ENCODE measurements at places on chromosomes 2 and 18.
A peak's percentile ranks its signal among the peaks of the same experiment; 100 is the strongest.

DNA sequence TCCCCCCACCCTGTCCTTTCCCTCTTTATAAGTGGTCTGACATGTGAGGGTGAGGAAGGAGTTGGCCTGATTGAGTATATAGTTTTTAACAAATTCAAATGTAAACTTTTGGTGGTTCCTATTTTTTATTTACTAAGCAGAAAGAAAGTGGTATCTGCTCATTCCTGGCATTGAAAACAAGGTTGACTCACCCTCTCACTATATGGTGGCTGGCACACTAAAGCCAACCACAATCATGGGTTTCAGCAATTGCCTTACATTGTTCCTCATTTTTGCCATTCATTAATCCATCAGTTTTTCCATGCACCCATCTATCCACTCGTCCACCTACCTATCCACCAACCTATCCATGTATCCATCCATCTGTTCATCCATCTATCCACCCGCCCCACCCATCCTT lies 75.4 kb upstream of the IGFBP5 start:
- DNase-seq = no peak

DNA sequence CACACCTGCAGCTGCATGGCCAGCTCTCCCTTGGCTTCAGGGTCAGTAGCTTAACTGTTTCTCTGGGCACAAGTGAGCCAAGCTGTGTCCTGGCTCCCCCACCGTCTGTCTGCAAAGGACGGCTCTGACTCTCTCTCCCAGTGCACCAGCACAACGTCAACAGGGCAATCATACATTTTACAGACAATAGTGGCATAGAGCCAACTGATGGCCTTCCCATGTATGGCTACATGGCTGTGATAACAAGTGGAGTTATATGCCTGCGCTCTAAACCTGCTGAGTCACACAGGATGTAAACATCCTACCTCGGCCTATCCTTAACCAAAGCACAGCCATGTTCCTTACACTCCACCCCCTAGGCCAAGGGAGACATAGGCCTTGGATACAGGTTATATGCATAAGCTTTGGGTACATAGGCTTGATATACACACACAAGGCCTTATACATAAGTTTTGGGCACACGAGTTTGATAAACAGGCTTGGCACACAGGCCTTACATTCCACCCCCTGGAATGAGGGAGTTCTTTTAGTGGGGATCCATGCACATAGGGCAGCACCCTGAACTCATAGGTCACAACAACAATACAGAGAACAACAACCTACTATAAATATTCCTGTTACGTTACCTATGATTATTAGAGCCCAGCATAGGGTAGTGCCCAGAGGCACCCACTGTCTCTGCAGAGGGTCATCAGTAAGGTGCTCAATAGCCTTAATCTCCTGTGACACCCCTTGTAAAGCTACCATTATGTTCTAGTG lies 17.7 kb downstream of the PHOSPHO2 start:
- no peak for DNase-seq

GRCh38 chr18:27014841-27015240 lies 149.3 kb upstream of the AQP4 start:
- no peak for DNase-seq

GRCh38 chr18:79545736-79546171 lies 133.8 kb upstream of the CTDP1 start:
- no peak for DNase-seq

DNA sequence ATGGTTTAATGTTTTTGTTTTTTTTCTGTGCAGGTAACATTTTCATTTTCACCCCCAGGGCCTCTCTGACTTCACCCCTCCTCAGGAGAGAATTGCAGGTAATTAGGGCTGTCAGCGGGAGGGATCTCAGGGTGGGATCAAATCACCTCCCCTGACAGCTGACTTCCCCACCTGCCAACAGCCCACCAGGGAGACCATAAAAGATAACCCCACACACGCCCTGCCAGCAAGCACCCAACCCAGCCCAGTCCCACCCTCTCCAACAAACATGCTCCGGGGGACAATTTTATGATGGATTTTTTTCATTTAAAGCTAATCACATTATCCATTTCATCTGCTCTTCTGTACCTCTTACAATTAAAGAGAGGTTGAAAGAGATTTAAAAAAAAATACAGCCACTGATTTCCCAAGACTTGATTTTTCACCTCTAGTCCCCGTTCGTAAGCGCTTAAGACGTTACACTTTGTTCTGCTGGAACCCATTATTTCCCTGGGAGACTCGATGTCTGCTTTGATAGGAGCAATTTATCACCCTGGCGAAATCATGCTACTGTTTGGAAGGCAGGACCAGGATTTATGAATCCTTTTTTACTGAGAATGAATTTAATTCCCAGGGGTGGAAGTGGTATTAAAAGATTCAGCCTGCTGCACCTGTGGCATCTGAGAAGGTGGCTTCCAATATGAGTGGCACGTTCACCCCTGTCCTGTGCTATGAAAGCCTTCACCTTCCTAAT lies 232.9 kb upstream of the ID2 start:
- no peak for DNase-seq

DNA sequence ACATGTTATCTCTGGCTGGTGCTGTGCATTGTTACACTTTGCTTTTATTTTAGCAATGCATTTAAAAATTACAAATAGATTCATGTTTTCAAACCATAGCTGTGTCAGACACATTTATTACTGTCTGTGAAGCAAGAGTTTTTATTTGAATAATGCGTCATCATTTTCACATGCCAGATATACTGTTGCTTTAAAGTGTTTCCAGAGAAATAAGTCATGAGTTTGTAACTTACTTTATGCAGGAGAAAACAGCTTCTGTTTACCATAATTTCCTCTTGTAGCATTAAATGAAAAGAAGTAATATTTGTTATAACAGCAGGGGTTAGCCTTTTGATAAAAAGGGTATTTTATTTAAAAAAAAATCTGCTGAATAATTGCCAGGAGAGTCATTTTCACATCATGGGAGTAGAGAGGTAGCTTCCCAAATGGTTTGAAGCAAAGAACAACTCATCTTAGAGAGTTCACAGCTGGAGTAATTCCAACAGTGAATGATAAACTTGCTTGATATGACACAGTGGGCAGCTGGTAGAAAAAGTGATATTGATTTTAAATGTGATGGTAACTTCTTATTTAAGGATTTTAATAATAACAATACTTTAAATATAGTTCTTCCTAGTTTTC lies 1274.5 kb upstream of the CRIM1 start:
- DNase-seq = no peak

DNA sequence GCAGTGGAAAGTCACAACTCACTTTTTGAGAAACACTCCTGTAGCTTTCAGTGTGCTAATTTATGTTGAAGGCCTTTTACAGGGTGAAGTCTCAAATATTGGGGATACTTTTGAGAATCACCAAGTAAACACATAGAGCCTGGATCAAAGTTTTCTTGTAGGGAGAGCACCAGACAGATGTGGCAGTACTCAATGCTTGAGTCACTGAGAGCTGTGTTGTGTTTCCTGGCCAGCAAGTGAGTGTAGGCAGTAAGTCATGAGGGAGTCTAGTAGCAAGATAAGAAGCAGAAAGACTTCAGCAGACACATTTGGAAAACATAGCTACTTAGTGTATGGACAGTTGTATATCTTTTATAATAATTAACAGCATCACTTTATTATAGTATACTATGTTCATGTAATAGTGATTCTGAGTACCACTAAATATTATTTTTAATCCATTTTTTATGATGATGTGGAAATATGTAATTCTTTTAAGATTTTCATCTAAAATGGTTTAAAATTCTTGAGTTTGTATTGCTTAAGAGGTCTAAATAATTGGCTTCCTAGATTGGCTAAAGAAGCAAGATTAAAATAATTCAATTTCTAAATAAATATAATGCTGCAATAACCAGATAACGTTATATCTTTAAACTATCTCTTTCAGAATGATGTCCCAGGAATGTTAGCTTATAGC lies 12.8 kb downstream of the PSMD1 start:
- no peak for DNase-seq

- no peak for DNase-seq
Measured at GRCh38 chr2:54161660-54162424, 46.4 kb downstream of the ACYP2 start.

DNA sequence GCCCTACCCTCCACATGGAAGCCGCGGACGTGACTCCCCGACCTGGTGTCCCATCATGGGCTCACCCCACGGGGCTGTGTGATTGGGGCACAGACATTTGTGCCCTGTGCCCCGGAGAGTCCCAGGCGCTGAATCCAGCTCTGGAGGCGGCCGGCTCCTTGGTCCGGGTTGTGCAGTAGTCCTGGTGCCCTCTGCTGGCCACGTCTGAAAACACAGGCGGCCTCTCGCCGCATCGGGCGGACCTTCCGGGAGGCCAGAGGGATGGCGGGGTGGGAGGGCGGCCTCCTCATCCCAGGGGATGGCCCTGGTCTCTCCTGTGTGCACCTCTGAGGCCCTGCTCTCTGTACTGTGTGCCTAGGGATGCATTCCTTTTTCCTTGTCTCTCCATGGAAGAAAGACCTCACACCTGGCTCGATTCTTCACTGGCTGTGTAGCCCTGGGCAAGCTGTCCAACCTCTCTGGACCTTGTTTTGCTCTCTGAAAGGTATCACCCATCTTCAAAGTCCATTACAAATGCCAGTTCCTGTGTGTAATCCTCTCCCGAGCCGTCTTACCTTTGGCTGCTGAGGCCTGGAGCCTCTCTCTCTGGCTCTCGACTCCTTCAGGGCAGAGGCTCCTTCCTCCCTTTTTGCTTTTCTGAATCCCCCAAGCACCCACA lies 27.6 kb downstream of the CELF4 start:
- DNase-seq = no peak

GRCh38 chr2:217092710-217093379 lies 233.0 kb upstream of the TNP1 start:
- DNase-seq = peak; percentile 74

DNA sequence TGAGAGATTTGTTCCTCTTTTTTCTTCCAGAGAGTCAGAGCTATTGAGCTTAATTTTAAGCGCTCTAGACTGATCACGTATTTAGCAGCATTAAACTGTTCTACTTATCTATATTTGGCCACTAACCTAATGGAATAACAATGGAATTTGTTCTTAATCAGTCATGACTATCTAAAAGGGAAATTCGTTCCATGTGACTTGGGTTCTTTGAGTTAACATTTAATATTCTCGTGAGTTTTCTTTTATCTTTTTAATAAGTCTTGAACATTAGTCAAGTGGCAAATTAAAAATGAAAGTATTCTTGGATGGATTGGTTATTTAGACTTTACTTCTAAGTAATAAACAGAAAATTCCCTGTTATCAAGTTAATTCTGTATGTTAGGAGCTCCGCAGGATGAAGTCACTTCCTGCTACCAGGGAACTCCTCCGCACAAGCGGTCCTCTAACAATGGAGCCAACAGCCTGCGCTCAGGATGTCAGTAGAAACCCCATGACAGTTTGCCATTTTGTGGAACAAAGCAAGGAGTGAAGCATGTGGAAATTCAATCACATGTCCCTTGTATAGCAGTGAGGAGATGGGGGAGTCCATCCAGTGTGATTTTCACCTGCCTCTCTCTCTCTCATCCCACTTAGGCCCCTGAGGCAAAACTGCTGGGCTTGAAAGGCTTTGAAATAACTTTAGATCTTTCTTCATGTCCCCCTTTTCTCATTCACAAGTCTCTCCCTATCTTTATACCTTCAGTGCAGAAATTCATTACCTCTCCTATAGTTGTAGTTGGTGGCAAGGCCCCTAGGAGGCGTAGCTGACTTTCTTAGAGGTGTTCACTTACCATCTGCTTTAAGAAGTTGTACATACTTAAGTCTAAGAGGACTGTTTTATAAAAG lies 138.1 kb downstream of the WDR7 start:
- DNase-seq = peak; percentile 6

- DNase-seq = no peak
Measured at GRCh38 chr18:57833441-57834101, 30.5 kb upstream of the ATP8B1 start.

GRCh38 chr2:225233234-225233633 lies 166.3 kb upstream of the NYAP2 start:
- no peak for DNase-seq

DNA sequence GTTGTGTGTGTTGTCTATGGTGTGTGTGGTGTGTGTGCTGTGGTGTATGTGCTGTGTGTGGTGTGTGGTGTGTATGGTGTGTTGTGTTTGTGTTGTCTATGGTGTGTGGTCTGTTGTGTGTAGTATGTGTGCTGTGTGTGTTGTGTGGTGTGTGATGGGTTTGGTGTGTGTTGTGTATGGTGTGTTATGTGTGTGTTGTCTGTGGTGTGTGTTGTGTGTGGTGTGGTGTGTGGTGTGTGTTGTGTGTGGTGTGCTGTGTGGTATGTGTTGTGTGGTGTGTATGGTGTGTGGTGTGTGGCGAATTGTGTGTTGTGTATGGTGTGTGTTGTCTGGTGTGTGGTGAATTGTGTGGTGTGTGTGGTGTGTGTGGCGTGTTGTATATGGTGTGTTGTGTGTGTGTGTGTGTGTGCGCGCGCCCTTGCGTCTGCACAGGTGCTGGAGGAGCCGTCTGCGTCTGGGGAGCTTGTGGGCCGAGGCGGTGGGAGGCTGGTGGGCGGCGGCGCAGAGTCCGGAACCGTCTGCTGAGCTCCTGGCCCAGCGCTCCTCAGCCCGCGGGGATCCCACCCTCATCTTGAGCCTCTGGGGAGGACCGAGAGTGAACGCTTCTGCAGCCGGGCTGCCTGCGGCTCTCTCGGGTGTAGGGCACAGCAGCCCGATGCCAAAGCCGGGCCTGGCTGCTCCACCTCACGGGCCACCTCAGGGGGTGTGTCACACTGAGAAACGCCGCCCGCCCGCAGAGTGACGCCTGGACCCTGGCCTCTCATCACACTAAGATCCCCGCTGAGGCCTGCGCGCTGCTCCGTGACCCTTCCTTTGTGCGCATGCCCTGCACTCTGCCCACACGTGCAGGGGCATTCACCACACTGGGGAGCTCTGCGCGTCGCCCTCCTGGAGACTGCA lies 8.8 kb upstream of the ADI1 start:
- no peak for DNase-seq

DNA sequence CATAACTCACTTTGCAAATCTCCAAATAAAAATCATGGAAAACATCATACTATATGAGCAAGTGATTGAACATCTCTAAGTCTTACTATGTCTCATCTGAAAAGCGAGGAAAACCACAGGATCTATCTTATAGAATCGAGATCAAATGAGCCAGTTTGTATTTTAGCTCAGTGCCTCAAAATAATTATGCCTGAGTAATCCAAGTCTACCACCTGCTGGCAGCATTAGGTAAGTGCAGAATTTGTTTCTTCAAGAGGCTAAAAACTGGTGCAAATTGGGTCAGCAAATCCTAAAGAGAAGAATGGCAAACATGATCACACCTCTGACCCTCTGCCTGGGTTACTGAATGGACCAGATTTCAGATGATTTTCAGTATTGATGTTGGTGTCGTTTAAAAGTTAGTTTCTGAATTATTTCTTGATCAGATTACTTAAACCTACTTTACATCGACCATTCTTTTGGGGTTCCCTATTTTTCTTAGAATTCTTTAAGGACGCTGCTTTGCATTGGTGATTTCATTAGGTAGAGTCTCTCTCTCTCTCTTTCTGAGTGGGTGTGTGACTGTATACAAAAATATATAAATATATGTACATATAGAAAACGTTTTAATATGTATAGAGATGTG lies 12.7 kb upstream of the FHOD3 start:
- DNase-seq = peak; percentile 40

GRCh38 chr2:6750411-6751158 lies 115.1 kb downstream of the CMPK2 start:
- DNase-seq = peak; percentile 19
